Esophagus mucosa (tissue), 1 donor: ENCODE measurements at places on chromosomes 7 and 10.

GRCh38 chr7:124783271-124783670 lies 17.7 kb upstream of the GPR37 start:
- no peak for ATAC-seq

GRCh38 chr7:77439572-77439971 lies 23.4 kb upstream of the GSAP start:
- ATAC-seq = peak; percentile 75

- no peak for ATAC-seq
Observed at GRCh38 chr7:111162692-111163091, 71.8 kb downstream of the LRRN3 start.

DNA sequence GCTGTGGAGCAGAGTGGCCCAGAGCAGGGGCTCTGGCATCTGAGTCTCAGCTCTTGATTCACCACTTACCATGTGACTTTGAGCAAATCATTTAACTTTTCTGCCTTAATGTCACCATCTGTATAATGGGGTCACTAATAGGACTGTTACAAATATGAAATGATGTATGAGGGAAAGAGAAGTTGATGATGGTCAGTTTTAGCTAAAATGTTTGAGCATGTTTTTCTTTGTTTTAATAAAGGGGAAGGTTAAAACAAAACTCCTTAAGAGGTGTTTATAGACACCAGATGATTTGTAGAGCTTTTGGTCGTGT lies 81.0 kb downstream of the CCNY start:
- no peak for ATAC-seq
